ENCODE measurements at places on chromosomes 7 and 10. TPM values are rescaled to one million over a fixed set of nuclear protein-coding genes. Genes with fewer than 3 reads are reported as not detected.

GRCh38 chr7:106466867-106467266 lies 182.1 kb upstream of the NAMPT start:
- DNase-seq, result no peak

- no peak for DNase-seq
These were observed 12.2 kb upstream of the REPIN1 start for GRCh38 chr7:150356265-150356897.

GRCh38 chr7:102897856-102898531 lies 14.8 kb upstream of the LRRC17 start:
- no peak for DNase-seq

GRCh38 chr10:6119423-6119822 lies 30.6 kb downstream of the RBM17 start:
- DNase-seq, result no peak

- DNase-seq, result no peak
These were observed 26.1 kb upstream of the LAMB1 start for GRCh38 chr7:108029034-108029433.

DNA sequence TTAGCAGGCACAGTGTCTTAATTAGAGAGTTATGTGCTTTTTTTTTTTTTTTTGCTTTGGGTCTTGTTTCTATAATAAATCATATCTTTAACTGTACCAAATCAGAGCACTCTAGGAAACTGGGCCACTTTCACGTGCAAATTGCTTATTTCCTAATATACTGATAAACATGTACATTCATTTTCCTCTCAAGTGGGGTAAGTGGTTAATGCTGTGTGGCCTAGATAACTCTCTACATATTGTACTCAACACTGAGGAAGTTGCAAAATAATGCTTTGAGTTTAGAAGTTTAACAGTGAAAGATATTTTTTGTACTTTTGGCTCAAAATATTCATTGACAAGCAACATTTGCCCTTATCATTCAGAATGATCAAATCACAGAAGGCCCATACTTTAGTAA lies 115.9 kb upstream of the IFRD1 start:
- DNase-seq, result no peak

DNA sequence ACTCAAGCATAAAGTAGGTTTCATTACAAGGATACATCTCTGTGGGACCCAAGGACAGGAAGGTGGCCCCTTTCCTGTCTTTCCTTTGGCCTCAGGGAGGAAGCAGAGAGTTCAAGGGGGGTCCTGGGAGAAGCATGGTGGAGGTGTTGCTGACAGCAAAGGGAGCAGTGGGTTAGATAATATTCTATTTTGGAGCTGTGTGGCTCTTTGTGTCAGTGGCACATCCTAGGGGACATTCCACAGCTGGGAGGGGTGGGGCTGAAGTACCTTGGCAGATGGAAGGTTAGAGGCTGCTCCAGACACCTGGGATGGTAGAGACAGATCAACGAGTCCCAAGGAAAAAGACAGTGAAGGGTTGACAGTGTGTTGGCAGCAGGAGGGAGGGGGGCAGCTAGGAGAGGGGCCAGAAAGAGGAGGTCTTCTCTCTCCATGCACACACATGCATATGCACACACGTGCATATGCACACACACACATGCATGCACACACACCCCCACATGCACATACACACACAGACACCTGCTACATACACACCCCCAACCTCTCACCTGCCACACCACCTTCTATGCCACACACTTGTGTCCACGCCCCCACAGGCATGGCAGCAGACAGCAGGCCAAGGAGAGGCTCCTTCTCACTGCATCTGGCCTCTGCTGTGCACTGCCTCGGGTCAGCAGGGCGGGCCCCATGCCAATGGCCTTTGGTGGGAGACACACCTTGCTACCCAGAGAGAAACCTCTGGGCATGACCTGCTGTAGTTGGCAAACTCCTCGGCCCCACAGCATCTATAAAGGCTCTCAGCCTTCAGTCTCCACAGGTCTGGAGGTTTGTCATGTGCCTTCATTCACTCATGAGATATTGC lies 5.6 kb upstream of the POLD2 start:
- DNase-seq, result no peak

- no peak for DNase-seq
These were observed 82.1 kb upstream of the PDGFA start for GRCh38 chr7:601595-602340.

GRCh38 chr10:1363446-1364121 lies 307.4 kb downstream of the WDR37 start:
- DNase-seq, result no peak

GRCh38 chr7:21030237-21030871 lies 243.7 kb upstream of the SP8 start:
- DNase-seq, result no peak

GRCh38 chr7:100221231-100221718 lies 1.5 kb downstream of the PVRIG start:
- DNase-seq, result no peak

DNA sequence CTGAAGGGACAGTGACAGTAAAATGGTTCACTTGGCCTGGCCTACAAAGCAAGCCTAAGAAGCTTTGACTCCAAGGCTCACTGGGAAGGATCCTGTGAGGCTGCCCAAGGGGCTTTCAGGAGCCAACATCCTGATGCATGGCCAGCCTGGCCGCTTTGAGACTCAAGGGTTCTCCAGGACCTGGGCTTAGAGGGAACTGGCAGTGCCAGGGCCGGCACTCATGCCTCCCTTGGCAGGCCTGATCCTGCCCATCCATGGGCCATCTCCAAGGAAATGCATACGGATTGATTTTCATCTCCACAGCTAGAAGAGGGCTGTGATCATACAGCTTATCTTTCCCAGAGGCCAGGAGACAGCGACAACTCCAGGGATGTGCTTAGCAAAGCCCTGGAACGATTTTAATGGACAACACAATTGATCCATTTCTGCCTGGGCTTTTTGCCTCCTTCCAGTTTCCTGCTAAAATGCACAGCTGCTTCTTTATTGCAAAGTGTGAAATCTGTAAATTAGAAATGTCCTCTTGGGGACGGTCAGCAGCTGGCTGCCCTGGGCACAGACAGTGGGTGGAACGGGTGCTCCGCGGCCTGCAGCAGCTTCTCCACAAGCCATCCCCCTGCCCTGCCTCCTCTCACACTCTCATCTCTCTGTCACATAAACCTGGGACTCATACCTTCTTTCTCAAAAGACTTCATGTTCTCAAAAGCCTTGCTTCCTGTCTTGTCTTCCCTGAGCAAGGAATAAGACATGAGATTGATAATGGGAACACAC lies 288.5 kb downstream of the GRID1 start:
- DNase-seq, result no peak

GRCh38 chr7:37100735-37101331 lies 347.8 kb downstream of the ELMO1 start:
- no peak for DNase-seq

DNA sequence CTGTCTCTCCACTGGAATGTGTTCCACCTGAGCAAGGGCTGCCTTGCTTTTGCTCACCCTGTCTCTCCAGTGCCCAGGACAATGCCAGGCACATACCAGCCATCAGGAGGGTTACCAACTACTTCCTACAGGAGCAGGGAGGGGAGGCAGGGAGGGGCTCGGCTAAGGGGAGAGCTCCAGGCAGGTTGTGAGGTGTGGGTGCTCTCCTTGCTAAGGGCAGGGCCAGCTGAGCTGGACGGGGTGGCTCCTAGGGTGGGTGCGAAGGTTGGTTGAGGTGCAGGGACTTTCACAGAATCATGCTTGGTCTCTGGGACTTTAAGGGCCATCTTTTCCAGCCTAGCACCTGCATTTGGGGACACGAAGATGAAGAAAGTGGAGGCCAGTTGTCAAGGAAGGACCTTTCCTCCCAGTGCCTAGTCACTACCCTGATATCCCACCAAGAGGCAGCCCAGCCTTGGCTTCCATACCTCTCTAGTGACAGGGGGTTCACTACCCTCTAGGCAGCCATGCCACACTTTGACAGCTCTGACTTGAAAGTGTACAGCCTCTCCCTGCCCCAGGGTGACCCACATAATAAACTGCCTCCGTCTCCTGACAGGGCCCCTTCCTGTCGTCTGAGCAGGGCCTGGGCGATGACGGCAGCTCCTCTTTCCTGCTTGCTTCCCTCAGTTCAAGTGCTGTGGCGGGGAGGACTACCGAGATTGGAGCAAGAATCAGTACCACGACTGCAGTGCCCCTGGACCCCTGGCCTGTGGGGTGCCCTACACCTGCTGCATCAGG lies 46.5 kb downstream of the TSPAN15 start:
- DNase-seq, result no peak

DNA sequence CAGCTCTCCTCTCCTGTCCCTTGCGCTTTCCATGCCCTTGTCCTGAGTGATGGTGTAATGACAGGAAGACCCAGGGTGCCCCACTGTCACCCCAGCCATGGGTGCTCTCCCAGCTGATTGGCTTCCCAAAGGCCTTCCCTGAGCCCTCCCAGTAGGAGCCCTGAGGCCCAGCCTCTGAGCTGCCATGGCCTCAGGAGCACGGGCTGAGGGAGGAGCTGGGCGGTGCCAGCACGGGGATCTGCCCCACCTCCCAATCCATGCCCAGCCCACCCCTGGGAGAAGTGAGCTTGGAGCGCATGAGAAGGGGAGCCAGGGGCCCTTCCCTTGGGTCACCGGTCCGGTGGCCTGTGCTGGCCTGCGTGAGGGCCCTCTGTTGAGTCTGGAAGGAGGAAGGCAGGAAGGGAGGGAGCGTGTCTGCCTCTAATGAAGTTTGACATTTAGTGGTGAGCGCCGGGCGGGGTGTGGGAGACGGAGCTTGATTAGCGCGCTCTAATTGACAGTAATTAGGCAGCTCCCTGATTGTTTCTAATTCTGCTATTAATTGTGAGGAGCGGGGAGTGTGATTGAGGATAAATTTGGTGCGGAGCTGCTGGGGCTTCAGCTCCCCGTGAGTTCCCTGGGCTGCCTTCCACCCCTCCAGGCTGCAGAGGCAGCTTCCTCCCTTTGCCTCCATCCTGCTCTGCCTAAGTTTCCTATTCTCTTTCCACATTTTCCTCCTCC lies 28.3 kb downstream of the GBX1 start:
- DNase-seq, result no peak

GRCh38 chr10:128596906-128597305 lies 470.7 kb upstream of the MKI67 start:
- no peak for DNase-seq

DNA sequence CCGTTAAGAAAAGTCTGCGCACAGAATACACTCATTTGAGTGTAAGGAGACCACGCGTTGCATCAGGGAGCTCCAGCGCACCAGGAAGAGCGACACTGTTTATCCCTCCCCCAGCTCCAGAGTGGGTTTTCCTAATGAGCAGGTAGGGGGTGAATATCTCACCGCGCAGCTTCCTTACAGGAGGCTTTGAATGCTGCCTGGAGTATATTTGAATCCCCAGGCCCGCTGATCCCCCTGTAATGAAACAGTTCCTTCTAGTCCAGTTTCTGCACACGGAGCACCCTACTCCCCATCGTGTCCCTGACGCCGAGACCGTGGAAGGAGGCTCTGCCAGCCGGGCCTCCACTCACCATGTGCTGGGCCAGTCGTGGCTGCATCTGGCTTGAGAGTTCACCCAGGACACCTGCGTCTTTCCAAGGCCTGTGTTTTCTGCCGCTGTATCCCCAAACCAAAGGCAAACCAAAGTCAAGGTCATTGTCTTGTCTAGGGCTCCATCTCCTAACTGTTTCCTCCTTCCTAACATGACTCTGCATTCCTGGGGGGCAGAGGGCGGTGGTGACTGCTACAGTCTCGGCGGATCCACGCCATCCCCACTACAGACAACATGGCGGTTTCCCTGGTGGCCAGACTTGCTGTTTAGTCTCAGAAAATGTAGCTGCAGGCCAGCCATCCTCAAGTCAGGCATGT lies 167.8 kb downstream of the USP6NL start:
- DNase-seq, result no peak

GRCh38 chr10:100081075-100082001 lies at the start of gene CPN1:
Gene CPN1 (minus strand): TSS chr10:100081869. CDS start chr10:100081625, 244 bp downstream.
- DNase-seq, result no peak

GRCh38 chr7:240146-240676 lies 47.8 kb downstream of the FAM20C start:
- DNase-seq, result no peak

EBLN1 gene
- total RNA-seq, result not detected

NPC1L1 gene
- 46.0 TPM for total RNA-seq

GPNMB gene
- 6.1 TPM for total RNA-seq

DNAH11 gene
- 1.9 TPM for total RNA-seq

MYL10 gene
- total RNA-seq, result not detected

PIP gene
- not detected for total RNA-seq

UNCX gene
- not detected for total RNA-seq

SPDYE8 gene
- total RNA-seq, result not detected

NSUN5 gene
- total RNA-seq, result 21.5 TPM

Measured in Calu3 (cell line).